Lung (tissue), 17 donors: ENCODE measurements at places on chromosomes 1 and 21.
A peak's percentile ranks its signal among the peaks of the same experiment; 100 is the strongest.

- no peak for DNase-seq
Observed at GRCh38 chr1:246462986-246463385, 44.1 kb downstream of the SMYD3 start.

DNA sequence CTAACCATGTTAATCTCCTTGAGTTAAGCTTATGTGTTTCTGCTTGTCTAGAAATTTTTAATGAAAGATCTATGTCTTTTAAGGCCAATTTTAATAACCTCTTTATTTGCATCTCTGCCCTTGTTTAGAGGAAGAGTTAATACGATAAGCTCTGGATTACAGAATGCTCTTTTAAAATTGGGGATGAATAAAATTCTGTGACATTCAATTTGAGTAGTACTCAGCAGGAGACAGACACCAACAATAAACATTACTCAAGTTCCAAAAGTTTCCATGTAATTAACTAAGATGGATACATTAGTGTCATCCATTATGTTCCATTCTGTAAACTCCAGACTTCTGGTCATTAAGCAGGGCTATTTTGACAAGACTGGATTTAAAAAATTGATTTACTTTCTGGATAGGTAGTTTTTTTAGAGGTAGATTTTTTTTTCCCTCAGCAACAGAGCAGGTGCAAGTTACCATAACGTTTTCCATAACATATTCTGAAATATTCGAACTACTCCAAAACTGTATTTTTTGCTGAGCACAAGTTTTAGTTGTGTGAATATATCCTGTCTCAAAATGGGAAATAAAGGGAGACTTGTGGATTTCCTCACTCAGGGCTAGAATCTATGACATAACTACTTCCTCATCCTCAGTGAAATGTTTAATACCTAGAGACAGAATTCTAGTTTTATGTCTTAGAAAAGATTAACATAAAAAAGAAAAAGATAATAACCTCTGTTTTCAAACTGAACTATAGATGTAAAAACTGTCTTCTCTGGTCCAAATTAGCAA lies 221.7 kb downstream of the NEGR1 start:
- no peak for DNase-seq

- DNase-seq = peak; percentile 24
Observed at GRCh38 chr1:58454385-58454784, 92.1 kb downstream of the OMA1 start.

DNA sequence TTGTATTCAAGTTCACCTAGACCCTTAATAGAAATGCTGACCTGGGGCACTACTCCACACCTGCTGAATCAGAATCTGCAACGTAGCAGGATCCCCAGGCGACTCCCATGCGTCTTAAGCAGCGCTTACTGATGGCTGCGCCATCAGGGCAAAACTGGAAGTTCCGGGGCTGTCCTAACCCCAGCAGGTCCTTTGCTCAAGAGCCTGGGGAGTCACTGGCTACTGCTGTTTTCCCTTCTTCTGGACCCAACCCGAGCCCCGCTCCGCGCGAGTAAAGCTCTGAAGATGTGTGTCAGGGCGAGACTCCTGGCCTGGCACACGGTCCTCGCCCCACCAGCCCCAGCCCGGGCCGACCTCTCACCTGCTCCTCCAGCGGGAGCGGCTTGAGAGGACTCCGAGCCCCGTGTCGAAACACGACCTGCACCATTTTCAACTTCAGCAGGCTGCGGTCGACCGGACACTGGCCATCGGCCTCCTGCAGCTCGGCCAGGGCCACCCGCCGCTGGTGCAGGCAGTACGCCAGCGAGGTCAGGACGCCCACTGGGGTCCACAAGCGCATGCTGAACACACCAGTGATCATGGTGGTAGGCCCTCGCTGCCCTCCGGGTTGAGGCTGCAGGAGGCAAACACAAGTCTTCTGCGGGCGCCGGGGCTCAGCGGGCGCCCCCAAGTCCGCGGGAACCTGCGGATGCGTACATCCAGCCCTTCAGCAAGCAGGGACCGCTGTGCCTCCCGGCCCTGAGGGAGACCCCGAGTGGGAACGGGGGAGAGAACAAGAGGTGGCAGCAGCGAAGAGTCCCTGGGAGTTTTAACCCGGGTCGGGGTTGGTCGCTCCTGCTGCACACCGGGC lies 630 bp downstream of the ACP6 start:
- DNase-seq = peak; percentile 54

DNA sequence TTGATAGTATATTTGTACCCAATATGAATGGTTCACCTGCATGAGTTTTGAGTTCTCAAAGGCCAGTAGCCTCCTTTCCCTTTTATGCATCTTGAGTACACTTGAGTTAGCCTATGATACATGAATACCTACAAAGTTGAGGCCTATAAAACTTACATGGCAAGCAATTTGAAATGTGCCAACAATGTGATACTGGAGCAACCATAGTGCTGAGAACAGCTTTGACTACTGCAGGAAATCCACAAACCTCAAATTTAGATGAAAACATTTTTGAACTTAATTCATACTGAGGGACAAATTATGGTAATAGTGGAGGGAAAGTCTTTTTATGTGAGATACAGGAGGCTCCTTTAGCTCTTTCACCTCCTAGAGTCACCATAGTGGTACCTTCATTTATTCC lies 37.4 kb downstream of the LEPR start:
- no peak for DNase-seq

DNA sequence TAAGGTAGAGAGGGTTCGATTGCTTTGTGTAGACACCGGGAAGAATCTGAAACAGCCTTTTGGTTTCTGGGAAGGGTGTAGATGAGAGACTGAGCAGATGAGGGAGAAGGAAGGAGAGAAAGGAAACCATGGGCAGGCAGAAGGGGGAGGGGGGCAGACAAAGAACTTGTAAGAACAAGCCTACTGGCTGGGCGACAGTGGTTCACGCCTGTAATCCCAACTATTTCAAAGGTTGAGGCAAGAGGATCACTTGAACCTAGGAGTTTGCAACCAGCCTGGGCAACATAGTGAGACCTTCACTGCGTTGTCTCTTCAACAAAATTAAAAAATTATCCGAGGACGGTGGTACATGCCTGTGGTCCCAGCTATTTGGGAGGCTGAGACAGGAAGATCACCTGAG lies 106.2 kb downstream of the TM2D1 start:
- no peak for DNase-seq
